Aorta (tissue), 5 donors: ENCODE measurements at places on chromosomes 1 and 21. TPM values are rescaled to one million over a fixed set of nuclear protein-coding genes. Genes with fewer than 3 reads are reported as not detected.

Gene HSD3B2
- total RNA-seq: 0.55 TPM

- DNase-seq: no peak
- H3K4me3 ChIP-seq: no peak overlapping the region
- H3K36me3 ChIP-seq: no peaks in the 10 kb centered on the region
- peaks cover 2% of the 10 kb centered on the region for H3K27me3 ChIP-seq
Measured at GRCh38 chr1:106964495-106964894, 92.0 kb upstream of the PRMT6 start.

DNA sequence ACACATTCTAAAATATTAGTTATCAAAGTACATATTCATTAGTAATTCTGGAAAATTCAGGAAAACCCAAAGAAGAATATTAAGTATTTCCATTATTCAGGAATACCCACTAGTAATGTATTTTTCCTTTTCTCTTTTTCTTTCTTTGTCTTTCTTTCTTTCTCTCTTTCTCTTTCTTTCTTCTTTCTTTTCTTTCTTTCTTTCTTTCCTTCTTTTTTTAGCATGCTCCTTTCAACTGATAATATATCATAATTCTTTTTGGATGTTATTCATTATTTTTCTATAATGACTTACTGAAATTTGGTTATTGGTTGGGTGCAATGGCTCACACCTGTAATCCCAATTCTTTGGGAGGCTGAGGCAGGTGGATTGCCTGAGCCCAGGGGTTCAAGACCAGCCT lies 175.6 kb upstream of the RAB4A start:
- H3K27ac ChIP-seq: no peak overlapping the region
- no peaks in the 10 kb centered on the region for H3K36me3 ChIP-seq
- no peaks in the 10 kb centered on the region for H3K27me3 ChIP-seq
- H3K4me1 ChIP-seq: peaks cover 2% of the 10 kb centered on the region
- no peak overlapping the region for H3K4me3 ChIP-seq

GRCh38 chr21:18744840-18745239 lies 341.3 kb upstream of the TMPRSS15 start:
- H3K4me3 ChIP-seq: no peak overlapping the region
- no peak overlapping the region for H3K27ac ChIP-seq
- DNase-seq: no peak
- no peaks in the 10 kb centered on the region for H3K36me3 ChIP-seq

DNA sequence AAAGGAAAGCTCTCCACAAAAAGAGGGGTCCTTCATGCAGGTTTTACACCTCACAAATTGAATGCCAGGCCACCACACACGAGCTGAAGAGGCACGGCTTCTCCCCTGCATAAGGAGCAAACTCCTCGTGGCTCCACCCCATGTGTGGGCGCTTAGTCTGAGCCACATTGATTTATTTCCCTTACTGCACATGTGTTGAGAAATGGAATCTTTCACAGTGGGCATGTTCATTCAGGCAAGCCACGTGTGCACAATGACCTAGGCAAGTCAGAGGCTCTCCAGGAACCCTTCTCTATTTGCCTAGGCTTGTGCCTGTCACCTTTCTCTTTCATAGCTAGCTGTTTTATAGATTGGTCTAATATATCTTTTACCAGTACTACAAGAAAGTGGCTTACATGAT lies 120.5 kb downstream of the LTN1 start:
- no peaks in the 10 kb centered on the region for H3K27me3 ChIP-seq
- DNase-seq: no peak
- no peaks in the 10 kb centered on the region for H3K4me1 ChIP-seq

DNA sequence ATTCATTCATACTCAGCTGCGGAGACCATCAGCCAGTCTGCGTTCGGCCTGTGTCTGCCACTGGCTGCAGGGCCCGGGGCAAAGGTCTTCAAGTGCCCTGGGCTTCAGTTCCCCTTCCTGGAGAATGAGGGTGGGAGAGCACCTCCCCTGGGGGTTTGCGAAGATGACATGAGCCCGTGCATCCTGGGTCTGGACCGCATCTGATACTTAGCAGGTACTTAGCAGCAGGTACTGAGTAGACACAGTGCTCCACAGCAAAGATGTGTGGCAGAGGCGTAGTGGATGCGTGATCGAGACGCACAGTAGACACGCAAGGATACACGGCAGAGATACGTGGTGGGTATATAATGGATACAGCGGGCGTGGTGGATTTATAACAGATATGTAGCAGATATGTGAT lies 51.3 kb downstream of the PRKCZ start:
- H3K4me3 ChIP-seq: no peak overlapping the region
- H3K4me1 ChIP-seq: no peaks in the 10 kb centered on the region
- no peaks in the 10 kb centered on the region for H3K27me3 ChIP-seq
- H3K27ac ChIP-seq: no peak overlapping the region
- peak; percentile 39 for DNase-seq
- H3K36me3 ChIP-seq: no peaks in the 10 kb centered on the region
